Cardiac fibroblast (primary cell): ENCODE measurements at places on chromosomes 5 and 9.

DNA sequence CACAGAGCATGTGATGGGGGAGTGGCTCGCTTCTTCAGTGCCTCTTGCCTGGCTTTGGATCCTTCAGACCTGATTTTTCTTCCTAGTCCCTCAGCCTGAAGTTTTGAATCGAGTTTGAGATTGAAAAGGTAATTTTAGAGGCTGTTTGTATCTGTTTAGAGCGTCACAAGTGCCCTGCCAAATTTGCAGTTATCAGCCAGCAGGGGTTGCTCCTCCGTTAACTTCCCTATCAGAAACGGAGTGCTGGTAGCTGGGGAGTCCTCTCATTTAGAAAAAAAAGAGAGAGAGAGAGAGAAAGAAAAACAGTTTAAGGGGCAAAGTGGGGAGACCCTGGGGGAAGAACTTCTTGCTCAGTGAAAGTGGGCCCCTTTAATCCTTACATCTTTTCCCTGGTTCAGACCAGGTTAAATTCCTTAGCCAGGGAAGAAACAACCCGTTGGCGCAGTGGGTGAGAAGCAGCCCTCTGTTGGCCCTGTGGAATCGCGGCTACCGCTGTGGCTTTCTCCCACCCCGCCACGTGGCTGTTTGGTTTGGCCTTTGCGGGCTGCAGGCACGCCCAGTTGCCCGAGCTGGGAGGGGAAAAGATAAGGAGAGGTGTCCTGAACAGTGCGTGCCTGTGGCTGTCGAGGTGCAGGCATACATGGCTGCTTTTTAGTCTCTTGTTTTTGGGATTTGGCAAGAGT, 576.7 kb upstream of the ACO1 start:
- no peak for DNase-seq

DNA sequence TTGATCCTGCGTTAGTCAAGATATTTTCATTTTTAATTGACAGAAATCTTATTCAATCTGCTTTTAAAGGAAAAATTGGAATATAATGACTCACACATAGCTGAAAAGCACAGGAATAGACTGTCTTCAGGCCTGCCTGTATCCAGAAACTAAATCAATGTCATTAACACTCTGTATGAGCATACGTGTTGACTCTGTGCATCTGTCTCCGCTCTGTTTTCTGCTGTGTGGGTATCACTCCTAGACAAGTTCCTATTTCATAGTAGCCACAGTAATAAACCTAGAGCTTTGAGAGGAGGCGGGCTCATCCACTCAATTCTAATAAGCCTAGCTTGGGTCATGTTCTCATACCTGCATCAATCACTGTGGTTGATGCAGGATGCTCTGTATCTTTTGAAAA, 267.6 kb downstream of the KCTD16 start:
- DNase-seq = no peak

DNA sequence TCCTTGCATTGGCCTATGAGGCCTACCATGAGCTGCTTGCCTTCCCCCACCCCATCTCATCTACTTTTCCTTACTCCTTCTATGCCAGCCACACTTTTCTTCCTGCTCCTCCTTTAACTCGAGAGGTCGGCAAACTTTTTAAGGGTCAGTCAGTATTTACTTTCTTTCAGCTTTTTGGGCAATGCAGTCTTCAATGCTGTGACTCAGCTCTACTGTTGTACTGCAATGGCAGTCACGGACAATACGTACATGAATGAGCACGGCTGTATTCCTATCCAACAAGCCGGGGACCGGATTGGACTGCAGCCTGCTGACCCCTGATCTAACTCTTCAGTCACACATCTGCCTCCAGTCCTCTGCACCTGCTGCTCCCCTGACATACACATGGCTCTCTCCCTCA, 602 bp upstream of the ACTL7A start:
- DNase-seq = no peak

- peak; percentile 56 for DNase-seq
Measured at GRCh38 chr5:172973931-172974330, 9.6 kb upstream of the ATP6V0E1 start.

GRCh38 chr9:109017493-109017892, 4.2 kb upstream of the CTNNAL1 start:
- DNase-seq = no peak

DNA sequence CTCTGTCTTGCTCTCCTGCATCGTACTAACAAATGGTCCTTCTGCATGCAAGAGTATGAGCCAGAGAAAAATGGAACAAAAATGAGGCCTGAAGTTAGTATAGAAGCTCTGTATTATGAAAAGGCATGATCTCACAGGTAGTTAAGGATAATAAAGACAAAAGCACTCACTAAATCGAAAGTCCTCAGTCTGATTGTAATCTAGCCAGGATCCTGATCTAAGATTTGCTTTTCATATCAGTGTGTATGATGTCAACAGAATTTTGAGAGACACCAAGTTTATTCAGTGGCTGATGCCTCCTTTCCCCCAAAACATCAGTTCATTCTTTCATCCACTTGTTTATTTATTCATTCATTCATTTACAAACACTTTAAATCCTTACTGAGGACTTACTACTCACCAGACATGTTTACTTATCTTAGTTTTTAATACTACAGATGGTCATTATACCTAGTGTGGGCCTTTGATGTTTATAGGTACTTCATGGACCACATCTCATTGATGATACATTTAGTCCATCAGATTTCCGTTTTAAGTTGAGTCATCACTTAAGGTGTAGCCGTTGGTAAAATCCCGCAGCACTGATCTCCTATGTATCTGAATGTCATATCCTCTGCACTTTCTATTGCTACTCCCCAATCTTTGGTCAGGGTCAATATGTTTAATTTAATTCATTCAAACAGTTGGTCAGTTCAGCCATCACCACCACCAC, 105.2 kb upstream of the DHFR start:
- no peak for DNase-seq

GRCh38 chr9:33619666-33620404, 95.8 kb downstream of the ANKRD18B start:
- DNase-seq = peak; percentile 83

GRCh38 chr9:124510650-124511425, 3.6 kb upstream of the NR5A1 start:
- no peak for DNase-seq

- DNase-seq = no peak
Measured at GRCh38 chr9:79000230-79001002, 571.3 kb upstream of the TLE4 start.

- no peak for DNase-seq
Measured at GRCh38 chr5:123561230-123561629, 49.3 kb downstream of the CSNK1G3 start.

- DNase-seq = no peak
Measured at GRCh38 chr5:153459051-153459743, 31.3 kb upstream of the GRIA1 start.

DNA sequence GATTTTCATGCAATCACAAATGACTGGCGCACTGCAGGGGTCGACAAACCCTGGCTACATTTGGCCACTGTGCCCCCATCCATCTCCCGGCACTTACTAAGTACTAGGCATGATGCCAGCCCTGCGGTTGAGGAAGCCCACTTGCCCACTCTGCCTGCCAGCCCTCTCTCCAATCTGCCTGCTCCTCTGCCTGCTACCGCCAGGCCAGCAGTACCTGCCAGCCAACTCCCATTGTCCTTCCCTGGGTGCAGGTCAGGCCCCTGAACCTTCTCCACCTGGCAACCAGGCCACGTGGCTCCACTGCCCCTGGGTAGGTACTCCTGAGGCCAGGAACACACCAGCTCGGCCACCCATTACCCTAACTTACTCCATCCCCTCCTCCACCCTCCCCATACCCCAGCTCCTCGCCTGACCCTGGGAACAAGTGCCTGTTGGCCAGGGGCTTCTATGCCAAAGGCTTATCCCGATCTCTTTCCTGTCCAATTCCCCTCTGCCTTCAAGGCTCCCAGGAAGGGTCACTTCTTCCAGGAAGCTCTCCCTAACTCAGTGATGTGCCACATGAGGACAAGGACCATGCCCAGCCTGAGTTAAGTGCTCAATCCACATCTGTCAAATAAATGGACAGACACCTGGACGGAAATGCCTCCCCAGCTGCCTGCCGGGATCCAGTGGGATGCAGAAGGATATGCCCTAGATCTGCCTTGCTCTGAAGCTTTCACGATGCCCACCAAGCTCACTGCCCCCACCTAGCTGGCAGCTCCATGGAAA, 6.6 kb downstream of the EEIG1 start:
- no peak for DNase-seq

- no peak for DNase-seq
Measured at GRCh38 chr5:146669656-146670055, 153.7 kb upstream of the GPR151 start.

GRCh38 chr5:76314643-76315042, 88.4 kb upstream of the IQGAP2 start:
- no peak for DNase-seq

DNA sequence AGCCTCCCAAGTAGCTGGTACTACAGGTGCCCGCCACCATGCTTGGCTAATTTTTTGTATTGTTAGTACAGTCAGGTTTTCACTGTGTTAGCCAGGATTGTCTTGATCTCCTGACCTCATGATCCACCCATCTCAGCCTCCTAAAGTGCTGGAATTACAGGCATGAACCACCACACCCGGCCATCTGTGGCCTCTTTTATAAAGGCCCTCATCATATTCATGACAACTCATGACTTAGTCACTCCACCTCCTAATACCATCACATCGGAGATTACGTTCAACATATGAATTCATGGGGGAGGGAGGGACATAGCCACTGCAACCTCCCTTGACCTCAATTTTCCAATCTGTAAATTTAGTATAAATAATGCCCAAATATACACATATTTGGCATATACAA, 27.2 kb upstream of the PLCXD3 start:
- no peak for DNase-seq

- no peak for DNase-seq
Measured at GRCh38 chr5:35242702-35243258, 12.5 kb upstream of the PRLR start.

DNA sequence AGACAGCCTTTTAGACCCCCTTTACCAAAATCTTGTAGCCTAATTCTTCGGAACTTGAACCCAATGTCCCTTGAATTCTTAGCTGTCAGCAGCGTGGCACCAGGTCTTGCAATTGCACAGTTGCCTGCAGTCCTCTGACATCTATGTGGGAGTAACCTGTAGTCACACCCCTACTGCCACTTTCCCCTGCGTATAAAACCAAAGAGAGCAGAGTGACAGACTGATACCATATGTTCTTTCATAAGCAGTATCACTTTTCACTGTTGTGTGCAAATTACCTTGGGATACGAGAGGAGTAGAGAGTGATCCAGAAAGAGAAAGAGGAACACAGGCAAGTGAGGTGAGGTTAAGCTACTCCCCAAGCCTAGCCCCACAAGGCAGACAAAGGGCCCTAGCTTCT, 364.3 kb upstream of the ADAMTSL1 start:
- no peak for DNase-seq

GRCh38 chr9:111805830-111806241, 11.1 kb upstream of the SHOC1 start:
- peak; percentile 91 for DNase-seq

GRCh38 chr5:123125962-123126732, 37.1 kb downstream of the PRDM6 start:
- DNase-seq = peak; percentile 63
